Kidney capillary endothelial cell (primary cell): ENCODE measurements at places on chromosomes 3 and 15.
A peak's percentile ranks its signal among the peaks of the same experiment; 100 is the strongest.

DNA sequence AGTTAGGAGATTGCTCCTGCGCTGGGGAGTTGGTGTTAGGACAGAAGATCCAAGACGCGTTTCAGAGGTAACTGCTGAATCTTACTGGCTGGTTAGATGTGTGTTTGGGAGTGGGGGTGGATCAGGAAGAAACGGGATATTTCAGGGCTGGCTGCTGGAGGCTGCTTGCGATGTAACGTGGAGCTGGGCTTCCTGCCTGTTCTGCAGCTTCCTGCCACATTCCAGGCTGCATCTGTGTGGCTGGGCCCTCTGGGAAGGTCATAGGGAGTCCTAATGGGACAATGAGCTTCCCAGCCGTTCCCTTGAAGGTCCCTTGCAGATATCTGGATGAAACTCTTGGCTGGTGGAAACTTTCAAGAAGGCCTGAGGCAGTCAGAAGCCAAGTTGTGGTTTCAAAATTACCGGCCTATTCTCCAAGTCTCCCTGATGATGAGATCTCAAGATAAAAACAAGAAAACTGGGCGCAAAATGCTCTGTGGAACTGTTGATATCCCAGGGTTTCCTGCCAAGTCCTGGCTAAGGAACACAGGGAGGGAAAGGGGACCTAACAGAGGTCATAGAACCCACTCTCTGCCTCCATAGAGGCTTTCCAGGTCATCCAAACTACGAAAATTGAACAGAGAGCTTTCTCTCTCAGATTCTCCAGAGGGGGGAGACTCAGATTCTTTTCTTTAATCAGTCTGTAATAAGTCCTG, 67.0 kb downstream of the NOX5 start:
- DNase-seq = peak; percentile 75

- DNase-seq = peak; percentile 18
These were observed 157.0 kb upstream of the FRMD4B start for GRCh38 chr3:69542805-69543429.

- no peak for DNase-seq
These were observed 33.3 kb downstream of the SLC25A36 start for GRCh38 chr3:140974900-140975299.

DNA sequence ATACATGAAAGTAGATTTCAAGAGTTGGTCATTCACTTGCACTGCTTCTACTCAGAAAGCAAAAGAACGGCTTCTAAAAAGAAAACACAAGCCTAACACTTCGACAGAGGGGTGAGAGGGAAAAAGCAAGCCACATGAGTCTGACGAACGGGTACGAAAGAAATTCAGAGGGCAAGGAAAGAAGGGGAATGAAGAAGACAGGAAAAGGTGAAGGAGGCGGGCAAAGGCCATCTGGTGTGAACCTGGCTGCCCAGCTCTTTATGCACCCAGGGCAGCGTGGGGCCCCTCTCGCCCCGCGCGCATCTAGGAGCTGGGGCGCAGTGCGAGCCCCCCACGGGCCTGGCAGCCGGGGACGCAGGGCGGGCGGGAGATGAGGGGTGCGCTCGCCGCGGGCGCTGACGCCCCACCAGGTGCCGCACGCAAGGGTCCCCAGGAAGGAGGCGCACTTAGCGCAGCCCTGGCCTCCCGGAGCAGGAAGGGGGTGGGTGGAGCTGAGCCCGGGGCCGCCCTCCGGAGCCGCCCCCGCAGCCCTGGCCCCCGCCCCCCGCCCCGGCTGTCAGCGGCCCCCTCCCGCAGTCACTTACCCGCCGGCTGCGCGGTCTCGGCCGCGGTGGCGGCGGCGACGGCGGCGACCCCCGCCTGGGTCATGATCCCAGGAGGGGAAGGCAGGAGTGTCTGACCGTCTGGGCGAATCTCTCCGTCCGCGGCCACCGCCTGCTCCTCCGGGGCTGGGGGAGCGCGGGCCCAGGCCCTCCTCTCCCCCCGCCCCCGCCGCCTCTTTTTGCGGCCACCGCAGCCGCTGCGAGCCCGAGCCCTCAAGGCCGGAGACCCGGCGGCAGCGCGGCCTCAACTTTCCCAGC, at the start of gene USF3:
TSS of gene USF3 (minus strand) at position 857 of the 860 bp plus-strand sequence. CDS start 21,764 bp downstream, outside the sequence.
- no peak for DNase-seq

- peak; percentile 57 for DNase-seq
These were observed 28.5 kb downstream of the TBC1D23 start for GRCh38 chr3:100289339-100289738.

DNA sequence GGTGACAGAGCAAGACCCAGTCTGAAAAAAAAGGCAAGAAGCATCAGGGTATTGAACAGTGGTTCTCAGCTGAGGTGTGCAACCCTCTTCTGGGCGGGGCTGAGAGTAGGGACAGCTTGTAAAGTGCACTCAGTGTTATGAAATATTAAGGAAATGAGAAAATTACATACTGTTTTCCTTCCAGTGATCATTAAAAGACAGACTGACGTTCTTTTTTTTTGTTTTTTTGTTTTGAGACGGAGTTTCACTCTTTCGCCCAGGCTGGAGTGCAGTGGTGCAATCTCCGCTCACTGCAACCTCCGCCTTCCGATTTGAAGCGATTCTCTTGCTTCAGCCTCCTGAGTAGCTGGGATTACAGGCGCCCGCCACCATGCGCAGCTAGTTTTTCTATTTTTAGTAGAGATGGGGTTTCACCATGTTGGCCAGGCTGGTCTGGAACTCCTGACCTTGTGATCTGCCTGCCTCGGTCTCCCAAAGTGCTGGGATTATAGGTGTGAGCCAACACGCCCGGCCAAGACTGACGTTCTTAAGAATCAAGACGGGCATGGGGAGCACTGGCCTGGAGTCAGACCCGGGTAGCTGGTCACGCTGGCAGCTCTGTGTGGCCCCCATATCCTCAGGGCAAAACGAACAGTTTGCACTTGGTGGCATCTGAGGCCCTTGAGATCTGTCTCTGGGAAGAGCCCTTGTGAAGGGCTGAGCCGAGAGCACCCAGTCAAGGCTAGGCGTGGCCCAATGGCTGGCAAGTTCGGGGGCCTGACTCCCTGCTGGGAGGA, 11.4 kb downstream of the MAN2A2 start:
- no peak for DNase-seq

- no peak for DNase-seq
These were observed 8.8 kb downstream of the SNTN start for GRCh38 chr3:63661242-63661641.

GRCh38 chr3:58478781-58479180, 13.1 kb upstream of the KCTD6 start:
- DNase-seq = no peak

DNA sequence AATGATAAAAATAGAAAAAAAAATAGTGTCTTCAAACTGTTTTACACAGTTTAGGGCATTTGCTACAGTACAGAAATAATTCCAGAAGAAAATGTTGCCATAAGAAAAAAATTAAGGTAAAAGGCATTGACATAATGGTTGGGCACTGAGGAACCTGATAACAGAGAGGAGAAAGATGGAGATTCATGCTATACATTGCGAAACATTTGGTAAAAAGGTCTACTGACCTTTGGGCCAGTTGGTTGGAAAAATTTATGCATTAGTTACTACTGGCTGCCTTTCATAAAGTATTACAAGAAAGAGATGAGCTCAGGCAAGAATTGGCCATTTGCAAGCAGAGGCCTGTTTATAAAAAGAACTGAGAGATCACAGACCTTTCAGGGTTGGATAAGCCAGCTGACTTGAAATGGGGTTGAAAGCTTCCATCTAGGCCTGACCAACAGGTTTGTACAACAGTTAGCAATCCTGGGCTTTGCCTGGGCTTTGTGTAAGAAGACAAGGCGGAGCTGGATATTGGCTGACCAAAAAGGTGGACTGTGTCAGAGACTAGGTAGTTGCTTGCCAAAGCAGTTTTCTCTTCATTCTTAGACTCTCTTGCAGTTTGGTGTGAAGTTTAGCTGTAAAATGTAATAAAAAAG, 166.6 kb upstream of the MCTP2 start:
- DNase-seq = no peak

DNA sequence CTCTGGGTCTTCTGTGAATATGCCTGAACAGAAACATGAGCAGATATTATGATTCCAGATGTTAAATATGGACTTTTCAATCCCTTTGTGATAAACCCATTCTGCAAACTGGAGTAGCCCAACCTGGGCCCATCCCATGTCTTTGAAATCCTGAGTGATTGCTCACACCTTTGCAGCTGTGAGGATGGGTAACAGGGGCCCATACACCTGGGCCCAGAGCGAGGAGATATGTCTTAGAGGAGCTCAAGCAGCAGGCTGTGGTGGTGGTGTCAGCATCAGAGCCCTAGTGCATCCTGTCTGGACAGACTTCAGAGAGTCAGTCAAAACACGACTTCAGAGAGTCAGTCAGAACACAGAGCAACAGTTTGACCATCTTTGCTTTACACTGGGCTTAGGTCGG, 64.9 kb upstream of the LIMD1 start:
- DNase-seq = no peak

GRCh38 chr3:169241991-169242707, 421.4 kb downstream of the MECOM start:
- peak; percentile 82 for DNase-seq

- no peak for DNase-seq
These were observed 45.4 kb downstream of the PLOD2 start for GRCh38 chr3:146115619-146116018.

DNA sequence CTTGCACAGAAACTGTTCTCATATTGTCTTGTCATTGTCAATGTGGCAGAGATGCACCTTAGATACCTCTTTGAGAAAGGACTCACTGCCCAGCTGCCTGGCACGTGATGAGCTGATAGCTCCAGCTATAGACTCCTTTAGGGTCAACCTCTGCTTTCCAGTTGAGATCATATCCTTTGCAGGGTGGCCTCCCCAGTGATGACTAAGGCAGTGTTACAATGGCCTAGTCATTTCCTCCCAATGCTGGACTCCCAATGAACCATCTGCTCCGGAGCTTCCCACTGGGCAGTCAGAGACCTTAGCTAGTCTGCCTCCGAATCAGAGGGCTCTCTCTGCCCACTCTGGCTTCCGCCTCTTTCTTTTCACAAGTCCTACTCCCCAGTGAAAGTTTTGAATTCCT, 79.5 kb downstream of the CHRD start:
- DNase-seq = peak; percentile 98

DNA sequence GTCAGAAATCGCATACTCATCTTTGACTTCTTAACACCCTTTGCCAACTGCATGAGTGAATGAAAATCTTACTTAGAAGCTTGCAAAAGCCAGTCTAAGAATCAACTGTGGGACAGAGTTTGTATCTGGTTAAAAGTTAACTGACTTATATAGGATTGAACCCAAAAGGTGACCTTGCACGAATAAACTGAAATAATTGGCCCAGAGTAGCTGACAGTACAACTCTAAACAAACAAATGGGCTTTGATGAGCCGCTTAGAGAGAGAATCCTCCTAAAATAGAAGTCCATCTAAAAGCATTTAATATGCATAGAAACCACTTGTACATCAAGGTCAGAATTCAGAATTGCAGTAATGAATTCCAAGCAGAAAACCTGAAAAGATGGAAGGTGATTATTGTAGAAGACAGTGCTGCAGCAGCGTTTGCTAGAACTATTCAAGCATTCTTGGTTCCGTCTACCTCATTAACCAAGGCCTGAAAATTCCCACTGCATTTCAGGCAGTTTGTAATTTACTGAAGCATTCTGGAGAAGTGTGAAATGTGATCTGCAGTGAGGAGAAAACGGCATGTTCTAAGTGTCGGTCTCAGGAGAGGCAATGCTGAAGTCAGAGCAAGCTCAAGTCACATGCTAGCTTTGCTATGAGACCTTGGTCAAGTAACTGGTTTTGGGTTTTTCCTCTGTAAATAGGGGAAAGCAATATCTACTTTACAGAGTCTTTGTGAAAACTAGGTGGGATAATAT, 103.7 kb downstream of the CADPS start:
- DNase-seq = no peak

DNA sequence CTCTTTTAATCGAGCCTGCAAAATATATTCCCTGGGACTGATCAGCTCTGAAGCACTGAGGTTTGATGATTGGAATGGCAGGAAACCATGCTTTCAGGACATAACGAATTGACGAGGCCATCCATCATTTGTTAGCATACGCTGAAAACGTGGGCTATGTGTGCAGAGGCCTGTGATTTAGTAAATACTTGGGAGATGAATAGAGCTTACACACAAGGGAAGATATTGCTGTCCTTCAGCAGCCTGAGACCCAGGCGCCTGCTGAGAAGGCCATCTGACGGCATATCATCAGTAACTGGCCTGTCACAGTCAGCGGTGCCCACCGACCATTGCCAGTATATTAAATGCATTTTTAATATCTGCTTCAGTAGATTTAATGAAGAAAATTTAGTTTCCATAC, 16.2 kb downstream of the CDIN1 start:
- DNase-seq = no peak

GRCh38 chr15:22735781-22736180, 50.7 kb upstream of the NIPA1 start:
- no peak for DNase-seq

- DNase-seq = no peak
These were observed 61.4 kb downstream of the MFSD1 start for GRCh38 chr3:158863247-158863646.
